ENCODE measurements at places on chromosomes 3 and 15.

DNA sequence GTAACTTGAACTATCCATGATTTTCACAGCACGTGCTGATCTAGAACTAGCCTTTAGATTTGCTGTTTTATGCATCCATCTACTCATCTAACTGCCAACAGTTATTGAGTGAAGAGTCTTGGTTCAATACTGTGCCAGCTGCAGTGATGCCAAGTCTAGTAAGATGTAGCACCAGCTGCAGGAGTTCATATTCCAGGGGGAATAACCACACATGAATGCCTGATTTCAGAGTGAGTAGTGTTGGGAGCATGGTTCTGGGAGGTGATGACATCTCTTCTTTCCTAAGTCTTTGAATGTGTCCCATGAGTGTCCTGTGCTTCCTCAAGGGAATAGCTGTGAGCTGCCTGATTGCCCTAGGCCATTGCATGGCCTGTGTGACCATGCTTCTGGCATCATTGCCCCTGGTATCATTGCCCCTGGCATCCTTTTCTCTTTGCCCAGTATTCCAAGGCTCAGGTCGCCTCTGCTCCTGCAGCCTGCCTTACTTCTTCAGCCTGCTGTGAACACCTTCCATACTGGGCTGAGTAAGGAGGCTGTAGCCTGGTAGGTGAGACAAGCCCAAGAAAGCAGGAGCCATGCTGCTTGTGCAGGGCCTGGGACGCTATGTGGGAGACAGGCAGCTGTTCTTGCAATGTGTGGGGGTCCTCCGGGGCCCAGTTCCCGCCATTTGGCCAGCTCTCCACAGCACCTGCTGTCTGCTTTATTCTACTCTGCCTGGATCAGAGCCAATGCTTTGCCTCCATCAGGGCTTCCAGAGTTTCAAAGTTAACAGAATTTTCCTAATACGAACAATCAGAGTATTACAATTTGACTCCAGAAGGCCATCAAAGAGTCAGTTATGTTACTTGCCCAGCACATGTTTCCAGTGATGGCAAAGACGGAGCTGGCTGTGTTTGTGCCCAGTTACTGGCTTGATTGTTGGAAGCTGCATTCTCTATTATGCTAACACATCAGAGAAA is 73.2 kb downstream of the CLSTN2 start:
- no peak for DNase-seq

DNA sequence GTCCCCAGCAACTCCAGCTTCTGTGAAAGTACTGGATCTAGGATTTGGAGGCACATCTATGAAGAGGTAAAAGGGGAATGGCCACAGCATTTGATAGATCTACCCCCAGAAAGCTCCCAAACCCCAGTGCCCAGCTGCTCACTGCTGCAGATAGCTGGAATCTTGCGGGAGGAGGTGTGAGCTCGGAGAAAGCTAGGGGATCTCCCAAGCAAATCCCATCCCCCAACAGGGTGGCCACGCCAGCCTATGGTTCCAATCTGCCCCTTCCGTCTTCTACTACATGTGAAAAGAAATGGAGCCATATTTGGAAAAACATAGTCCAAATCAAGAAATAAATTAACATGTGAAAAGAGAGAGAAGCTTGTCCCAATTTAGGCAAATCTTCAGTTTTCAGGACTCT is 42.0 kb downstream of the SEMA5B start:
- DNase-seq: no peak

GRCh38 chr15:53833134-53833624 is 73.7 kb upstream of the WDR72 start:
- DNase-seq: no peak

DNA sequence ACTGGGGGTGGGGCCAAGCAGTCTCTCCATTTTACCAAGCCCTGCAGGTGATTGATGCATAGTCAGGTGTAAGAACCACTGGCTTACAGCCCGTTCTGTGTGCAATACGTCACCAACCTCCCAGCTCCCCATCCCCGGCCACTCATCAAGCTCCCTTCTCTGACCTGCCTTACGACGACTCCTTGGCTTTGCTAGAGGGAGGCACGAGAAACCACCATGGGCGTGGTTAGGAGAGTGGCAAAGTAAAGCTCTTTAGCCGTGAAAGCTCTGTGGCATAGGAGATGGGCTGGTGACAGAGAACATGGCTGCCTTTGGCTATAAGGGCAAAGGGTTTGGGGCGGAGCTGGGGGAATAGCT is 109.1 kb downstream of the BDH1 start:
- no peak for DNase-seq

- DNase-seq: peak; percentile 16
These were observed 120.5 kb downstream of the FOXB1 start for GRCh38 chr15:60124460-60125070.

- peak; percentile 37 for DNase-seq
These were observed 44.0 kb downstream of the PSMD6 start for GRCh38 chr3:63979093-63979885.

DNA sequence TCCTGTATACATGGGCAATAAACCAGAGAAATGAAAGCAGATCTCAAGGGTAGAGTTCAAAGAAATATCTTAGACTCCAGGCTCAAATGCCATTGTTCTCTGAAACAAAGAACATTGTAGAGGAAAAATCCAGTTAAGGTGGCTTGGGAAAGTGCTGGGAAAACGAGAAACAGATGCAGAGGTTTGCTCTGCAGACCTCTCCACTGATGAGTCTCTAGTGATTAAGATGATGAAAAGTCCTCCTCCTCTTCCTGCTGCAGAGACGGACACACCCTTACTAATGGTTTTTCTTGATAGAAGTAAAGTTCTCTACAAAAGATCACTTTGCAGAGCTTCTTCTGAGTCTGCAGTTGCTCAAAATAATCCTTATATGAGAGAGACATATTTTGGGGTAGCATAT is 264.7 kb downstream of the GABRG3 start:
- no peak for DNase-seq

GRCh38 chr15:86165265-86166211 is 85.9 kb downstream of the AGBL1 start:
- DNase-seq: no peak

DNA sequence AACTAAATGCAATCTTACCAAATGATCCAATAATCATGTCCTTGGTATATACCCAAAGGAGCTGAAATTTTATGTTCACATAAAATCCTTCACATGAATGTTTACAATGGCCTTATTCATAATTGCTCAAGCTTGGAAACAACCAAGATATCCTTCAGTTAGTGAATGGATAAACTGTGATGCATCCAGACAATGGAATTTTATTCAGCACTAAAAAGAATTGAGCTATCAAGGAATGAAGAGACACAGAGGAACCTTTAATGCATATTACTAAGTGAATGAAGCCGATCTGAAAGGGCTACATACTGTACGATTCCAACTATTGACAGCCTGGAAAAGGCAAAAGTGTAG is 168.4 kb downstream of the PDE8A start:
- DNase-seq: no peak

GRCh38 chr3:119632829-119633228 is 27.6 kb downstream of the POPDC2 start:
- DNase-seq: no peak

DNA sequence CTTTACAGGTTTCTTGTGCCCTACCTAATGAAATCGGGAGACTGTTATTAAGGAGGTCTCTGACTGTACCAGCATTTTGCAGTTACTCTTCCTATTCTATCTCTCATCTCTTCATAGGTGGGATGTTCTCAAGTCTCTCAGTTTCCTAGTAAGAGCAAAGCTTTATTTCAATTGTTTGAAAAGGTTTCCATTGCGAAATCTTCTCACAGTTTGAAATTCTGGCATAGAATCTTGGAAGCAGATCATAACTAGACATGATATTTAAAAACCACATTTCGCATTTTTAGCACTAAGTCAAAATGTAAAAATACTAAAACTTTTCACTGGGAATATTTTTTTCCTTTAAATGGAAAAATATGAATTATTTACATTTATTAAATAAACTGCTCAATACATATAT is 1311.4 kb downstream of the ROBO2 start:
- no peak for DNase-seq

GRCh38 chr15:29129221-29129620 is 140.4 kb downstream of the NSMCE3 start:
- DNase-seq: no peak

- DNase-seq: no peak
These were observed 86.9 kb upstream of the UBE2E2 start for GRCh38 chr3:23116081-23116837.

- peak; percentile 66 for DNase-seq
These were observed 23.5 kb upstream of the ARPIN start for GRCh38 chr15:89936051-89936785.

GRCh38 chr15:47602121-47602520 is 115.2 kb upstream of the SEMA6D start:
- DNase-seq: no peak

DNA sequence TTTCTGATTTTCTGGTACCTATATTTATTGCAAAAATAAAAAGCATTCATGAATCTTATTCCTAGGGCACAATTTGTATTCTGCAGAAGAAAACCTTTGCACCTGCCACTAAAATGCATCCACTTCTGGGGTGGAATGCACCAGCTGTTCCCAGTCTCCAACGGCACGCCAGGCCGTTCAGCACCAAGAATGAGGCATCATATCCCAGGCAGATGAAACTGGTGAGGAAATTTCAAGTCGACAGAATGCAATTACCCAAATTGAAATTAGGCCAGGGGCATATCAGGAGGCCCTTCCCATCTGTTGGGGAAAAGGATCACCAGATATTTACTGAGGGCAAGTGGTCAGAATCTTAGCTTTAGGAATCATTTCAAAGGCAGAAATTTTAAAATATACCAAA is 13.6 kb upstream of the RBMS3 start:
- no peak for DNase-seq

GRCh38 chr15:68209735-68210408 is 4.7 kb upstream of the CALML4 start:
- DNase-seq: peak; percentile 35

DNA sequence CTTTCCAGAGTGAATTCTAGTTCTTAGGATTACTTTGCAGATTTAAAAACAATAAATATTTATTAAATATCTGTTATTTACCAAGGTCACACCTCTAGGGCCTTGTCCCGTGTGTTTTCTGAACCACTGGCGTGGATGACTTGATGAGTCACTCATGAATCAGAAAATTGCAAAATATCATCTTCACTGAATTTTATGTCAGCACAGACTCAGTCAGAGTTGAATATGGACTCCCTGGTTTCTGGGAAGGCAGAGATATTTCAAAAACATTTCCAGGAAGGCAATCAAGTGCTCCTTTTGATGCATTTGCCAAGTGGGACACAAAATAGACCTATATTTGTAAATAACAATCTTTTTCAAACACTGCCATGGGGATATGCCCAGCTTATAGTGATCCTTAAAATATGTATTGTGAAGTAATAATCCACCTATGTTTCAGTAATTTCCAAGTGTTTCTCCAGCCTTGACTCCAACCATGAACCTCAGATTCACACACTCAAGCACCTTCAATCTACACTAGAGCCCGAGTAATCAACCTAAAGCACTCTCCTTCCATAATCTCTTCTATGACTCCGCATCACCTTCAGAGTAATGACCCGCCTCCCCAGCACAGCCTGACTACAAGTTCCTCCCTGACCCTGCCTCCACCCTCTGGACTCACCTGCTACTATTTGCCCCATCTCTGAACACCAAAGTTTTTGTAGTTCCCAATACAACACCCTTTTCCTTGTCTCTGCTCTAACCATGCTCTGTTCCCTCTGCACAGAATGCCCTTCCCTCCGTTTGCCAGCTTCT is 24.3 kb downstream of the DPH3 start:
- no peak for DNase-seq

DNA sequence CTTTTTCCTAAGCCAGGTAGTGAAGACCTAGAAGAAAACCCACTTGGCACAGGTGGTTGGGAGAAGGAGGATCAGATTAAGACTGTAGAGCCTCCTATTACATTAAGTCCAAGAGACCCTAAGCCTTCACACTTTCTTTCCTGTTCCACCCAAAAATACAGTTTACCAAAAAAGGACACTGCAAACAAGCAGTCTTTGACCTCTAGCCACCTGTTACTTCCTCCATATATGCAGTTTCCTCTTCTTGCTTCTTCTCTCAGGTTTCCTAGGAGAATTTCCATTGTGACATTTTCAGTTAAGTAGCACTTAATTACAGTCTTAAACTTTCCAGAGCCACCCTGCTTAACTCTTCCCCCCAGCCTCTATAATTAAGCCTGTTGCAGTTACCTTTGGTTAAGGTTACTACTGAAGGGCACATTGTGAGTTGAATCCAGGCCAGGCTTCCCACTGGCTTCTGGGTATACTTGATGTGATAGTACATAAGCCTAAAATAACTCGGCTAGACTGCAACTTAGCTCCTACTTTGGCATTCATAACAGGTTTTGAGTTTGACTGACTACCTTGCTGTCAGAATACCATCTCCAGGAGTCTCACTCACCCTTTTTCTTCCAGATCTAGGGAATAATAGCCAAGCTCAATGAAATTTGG is 114.2 kb upstream of the UMPS start:
- no peak for DNase-seq

DNA sequence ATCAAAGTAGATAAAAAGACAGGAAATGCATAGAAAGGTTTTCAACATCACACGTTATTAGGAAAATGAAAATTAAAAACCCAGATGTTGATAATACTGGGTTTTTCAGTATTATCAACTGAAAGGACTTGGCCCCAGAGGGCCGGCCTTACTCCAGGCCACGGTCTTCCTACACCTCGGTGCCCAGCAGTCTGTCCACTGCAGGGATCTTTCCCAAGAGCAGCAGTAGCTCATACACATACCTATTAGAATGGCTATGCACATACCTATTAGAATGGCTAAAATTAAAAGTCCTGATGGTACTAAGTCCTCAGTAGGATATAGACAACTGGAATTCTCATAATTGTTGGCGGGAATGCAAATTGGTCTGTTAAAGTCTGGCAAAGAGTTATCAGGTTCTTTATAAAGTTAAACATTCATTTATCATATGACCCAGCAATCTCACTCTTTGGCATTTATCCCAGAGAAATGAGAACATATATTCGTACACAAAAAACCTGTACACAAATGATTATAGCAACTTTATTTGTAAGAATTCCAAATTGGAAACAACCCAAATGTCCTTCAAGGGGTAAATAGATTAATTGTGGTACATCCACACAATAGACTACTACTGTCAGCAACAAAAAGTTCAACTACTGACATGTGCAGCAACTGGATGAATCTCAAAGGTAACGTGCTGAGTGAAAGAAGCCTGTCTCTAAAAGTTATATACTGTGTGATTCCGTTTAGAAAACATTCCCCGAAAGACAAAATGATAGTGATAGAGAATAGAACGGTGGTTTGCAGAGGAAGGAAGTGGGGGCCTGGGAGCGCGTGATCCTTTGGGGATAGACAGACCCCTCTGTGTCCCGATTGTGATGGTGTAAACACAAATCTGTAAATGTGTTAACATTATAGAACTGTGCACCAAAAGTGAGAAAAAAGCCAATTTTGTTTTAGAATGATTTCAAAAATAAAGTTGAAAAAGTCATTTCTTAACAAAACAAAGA is 62.3 kb downstream of the MCTP2 start:
- DNase-seq: no peak

- DNase-seq: no peak
These were observed 139.3 kb upstream of the ROBO2 start for GRCh38 chr3:76900596-76900995.

DNA sequence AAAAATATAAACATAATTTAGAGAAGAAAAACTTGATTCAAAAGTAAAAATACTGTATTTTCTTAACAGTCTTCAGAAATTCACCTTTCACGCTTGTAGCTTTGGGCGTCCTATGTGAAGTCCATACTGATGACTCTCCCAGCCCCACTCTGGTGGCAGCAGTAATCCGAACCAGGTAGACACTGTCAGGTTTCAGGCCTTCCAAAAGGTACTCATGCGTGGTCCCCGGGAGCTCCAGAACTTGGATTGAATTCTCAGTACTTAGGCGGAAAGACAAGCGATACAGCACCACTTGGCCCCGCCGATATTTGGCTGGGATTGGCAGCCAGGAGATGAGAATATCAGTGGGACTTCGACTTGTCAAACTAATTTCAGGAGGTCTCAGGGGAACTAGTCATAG is 69.7 kb downstream of the PRTG start:
- DNase-seq: no peak

Measured in activated CD4-positive, alpha-beta T cell treated with anti-CD3 and anti-CD28 coated beads, Interleukin-2, amount 10 ng/mL, durations not matched to agents 7 days and 5 days (primary cell).